ENCODE measurements at places on chromosomes 13 and 19.

DNA sequence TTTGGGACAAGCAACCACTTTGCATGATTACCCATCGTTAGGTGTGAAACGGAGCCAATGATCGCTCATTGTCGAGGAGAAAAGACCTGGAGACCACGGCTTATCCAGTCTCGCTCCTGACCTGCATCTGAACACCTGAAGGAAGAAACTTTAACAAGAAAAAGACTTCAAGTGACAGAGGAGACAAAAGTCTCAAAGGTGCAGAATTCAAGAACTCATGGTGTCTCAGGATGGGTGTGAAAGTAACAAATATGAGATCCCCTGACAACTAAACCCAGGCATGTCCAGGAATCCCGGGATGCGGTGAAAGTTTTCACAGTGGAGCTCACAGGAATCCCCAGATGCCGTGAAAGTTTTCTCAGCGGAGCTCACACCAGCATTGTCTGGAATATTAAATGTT, 6.3 kb upstream of the ATP11A start:
- DNase-seq, result no peak

DNA sequence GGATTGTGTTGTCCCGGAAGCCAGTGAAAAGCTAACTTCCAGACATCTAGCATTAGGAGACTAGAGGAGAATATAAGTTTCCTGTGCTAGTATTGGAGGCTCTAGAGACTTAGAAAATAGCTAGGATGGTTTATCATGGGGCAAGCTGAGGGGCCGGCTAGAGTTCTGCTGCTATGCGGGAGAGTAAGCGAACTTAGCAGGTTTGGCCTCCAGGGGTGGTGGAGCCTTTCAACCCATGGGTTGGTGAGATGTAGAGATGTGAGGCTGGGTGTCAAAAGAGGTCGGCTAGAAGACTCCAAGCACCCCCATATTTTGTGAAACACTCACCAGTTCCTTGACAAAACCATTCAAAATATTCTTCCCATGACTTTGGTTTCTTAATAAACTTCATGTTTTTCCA, 4.4 kb downstream of the SULT2A1 start:
- DNase-seq, result no peak

GRCh38 chr13:28402057-28402381, 92.9 kb downstream of the FLT1 start:
- DNase-seq, result no peak

- DNase-seq, result no peak
Observed at GRCh38 chr19:24054044-24054935, 32.7 kb upstream of the ZNF254 start.
